ENCODE measurements at places on chromosomes 7 and 10. TPM values are rescaled to one million over a fixed set of nuclear protein-coding genes. Genes with fewer than 3 reads are reported as not detected.

Gene AKR1C4
- total RNA-seq, result not detected

Gene BHLHA15
- 0.72 TPM for total RNA-seq

GRCh38 chr7:37007691-37008090 is 283.4 kb upstream of the AOAH start:
- H3K4me3 ChIP-seq, result no peak overlapping the region
- H3K27ac ChIP-seq, result no peak overlapping the region
- peaks cover 40% of the 10 kb centered on the region for H3K36me3 ChIP-seq

DNA sequence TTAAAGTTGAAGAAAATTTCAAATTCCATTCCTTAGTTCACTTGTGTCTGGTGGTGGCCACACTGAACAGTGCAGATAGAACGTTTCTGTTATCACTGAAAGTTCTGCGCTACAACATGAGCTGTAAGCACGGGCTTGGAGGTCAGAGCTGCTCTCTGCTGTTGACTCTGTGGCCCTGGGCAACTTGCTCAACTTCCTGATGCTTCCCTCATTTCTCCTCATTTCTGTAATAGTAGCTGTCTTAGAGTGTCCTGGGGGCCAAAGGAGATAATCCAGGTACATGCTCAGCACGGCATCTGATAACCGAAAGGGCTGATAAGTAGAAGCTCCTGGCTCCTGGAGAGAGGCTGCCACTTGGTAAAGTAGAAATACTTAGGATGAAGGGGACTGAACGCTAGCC is 92.3 kb upstream of the DUSP5 start:
- H3K36me3 ChIP-seq, result no peaks in the 10 kb centered on the region
- H3K27me3 ChIP-seq, result peaks cover 6% of the 10 kb centered on the region
- H3K27ac ChIP-seq, result no peak overlapping the region
- H3K4me3 ChIP-seq, result no peak overlapping the region
- H3K4me1 ChIP-seq, result peaks cover 38% of the 10 kb centered on the region

GRCh38 chr10:124081547-124082140 is 11.8 kb downstream of the CHST15 start:
- H3K4me1 ChIP-seq, result no peaks in the 10 kb centered on the region
- no peak for DNase-seq
- H3K4me3 ChIP-seq, result no peak overlapping the region

DNA sequence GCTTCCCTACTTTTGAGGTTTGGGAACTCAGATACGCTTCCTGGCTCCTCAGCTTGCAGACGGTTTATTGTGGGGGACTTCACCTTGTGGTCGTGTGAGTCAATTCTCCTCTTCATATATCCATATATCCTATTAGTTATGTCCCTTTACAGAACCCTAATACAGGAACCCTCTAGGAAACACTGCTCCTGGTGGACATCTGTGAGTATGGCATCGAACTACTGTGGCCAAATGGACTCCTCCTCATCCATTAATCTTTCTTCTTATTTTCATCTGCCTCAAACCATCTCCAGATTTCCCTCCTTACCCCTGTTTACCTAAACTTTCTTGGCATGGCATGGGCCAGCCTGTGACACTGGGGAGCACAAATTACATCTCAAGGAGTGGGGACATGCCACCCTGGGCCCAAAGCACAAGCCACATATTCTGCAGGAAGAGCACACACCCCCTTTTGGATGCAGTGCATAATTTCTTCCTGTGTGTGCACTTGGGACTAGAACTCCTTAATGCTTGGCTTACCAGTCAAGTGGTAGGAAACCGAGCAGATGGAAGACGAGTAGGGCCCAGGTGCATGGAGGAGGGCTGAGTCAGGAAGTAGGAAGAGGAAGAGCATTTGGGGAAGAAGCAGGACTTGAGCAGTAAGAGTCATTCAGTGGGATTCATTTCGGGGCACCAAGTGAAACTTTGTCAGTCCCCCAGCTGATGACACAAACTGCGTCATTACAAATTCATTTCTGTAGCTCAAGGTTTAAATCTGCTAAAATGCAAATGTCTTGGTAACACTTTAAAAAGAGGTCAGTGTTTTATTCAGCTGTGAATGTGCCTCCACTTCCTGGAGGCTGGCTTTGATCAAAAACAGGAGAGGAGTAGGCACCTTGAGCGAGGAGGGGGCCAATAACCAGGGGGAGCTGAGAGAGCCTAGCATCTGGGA is 80.8 kb upstream of the PLXNA4 start:
- no peak overlapping the region for H3K27ac ChIP-seq
- no peak overlapping the region for H3K4me3 ChIP-seq
- H3K27me3 ChIP-seq, result no peaks in the 10 kb centered on the region
- DNase-seq, result no peak
- peaks cover 5% of the 10 kb centered on the region for H3K36me3 ChIP-seq
- H3K4me1 ChIP-seq, result peaks cover 34% of the 10 kb centered on the region

Gene ABLIM1
- total RNA-seq, result 18.5 TPM

Gene TCF7L2
- total RNA-seq, result 0.21 TPM

- no peak for DNase-seq
- H3K36me3 ChIP-seq, result no peaks in the 10 kb centered on the region
- no peaks in the 10 kb centered on the region for H3K27me3 ChIP-seq
- H3K4me3 ChIP-seq, result no peak overlapping the region
- H3K4me1 ChIP-seq, result no peaks in the 10 kb centered on the region
Observed at GRCh38 chr10:48770561-48771089, 86.0 kb downstream of the WDFY4 start.

Gene PALS2
- total RNA-seq, result 38.5 TPM

GRCh38 chr10:115827231-115828009 is 445.6 kb downstream of the GFRA1 start:
- no peaks in the 10 kb centered on the region for H3K27me3 ChIP-seq
- no peak overlapping the region for H3K27ac ChIP-seq
- DNase-seq, result no peak
- H3K4me3 ChIP-seq, result no peak overlapping the region

- no peak overlapping the region for H3K4me3 ChIP-seq
- H3K27me3 ChIP-seq, result no peaks in the 10 kb centered on the region
- no peaks in the 10 kb centered on the region for H3K4me1 ChIP-seq
- H3K27ac ChIP-seq, result no peak overlapping the region
Observed at GRCh38 chr7:8778459-8778858, 345.1 kb downstream of the NXPH1 start.

DNA sequence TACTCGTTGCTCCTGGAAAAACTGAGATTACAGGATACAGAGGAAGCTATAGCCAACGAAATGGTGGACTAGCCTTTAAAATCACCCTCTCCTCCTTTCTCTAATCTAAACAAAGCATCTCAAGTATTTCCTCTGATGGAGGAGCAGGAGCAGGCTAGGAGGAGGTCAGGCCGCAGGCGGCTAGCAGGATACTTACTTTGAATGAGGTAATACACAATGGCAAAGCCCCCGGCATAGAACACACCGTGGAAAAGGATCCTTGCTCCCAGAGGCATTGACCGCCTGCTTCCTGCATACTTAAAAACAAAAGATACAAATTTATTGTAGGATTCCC is 64.4 kb downstream of the STK17A start:
- no peak for DNase-seq
- H3K27me3 ChIP-seq, result no peaks in the 10 kb centered on the region
- peaks cover 86% of the 10 kb centered on the region for H3K4me1 ChIP-seq
- peaks cover 51% of the 10 kb centered on the region for H3K36me3 ChIP-seq
- H3K4me3 ChIP-seq, result peak overlapping the region; percentile 81

Gene PRF1
- total RNA-seq, result 76.5 TPM

DNA sequence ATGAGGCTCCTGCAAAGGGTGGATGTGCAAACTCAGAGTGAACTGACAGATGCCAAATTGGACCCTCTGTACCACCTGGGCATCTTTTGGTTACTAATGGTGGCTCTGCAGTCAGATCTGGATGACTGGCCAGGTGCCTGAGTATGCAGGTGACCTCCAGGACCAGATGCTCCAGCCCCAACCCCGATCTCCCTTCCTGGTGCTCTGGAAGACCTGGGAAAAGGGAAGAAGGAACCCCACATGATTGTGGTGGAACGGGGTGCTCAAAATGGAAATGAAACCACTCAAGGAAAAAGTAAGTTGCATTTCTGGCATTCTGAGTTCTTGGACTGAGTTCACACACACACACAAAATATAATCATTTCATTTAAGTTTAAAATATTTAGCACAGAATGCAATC is 9.8 kb upstream of the AEBP1 start:
- no peaks in the 10 kb centered on the region for H3K27me3 ChIP-seq
- H3K4me1 ChIP-seq, result peaks cover 21% of the 10 kb centered on the region
- H3K4me3 ChIP-seq, result no peak overlapping the region
- no peaks in the 10 kb centered on the region for H3K36me3 ChIP-seq
- no peak for DNase-seq
- no peak overlapping the region for H3K27ac ChIP-seq

Gene SUGCT
- total RNA-seq, result 0.91 TPM

Gene EPDR1
- total RNA-seq, result 0.54 TPM

Gene IDI2
- total RNA-seq, result not detected

- H3K4me3 ChIP-seq, result no peak overlapping the region
- H3K4me1 ChIP-seq, result peaks cover 18% of the 10 kb centered on the region
- peaks cover 60% of the 10 kb centered on the region for H3K27me3 ChIP-seq
- H3K36me3 ChIP-seq, result no peaks in the 10 kb centered on the region
- peak; percentile 72 for DNase-seq
Observed at GRCh38 chr10:89351412-89351779, 23.6 kb downstream of the IFIT3 start.

Gene DGKI
- 21.4 TPM for total RNA-seq

DNA sequence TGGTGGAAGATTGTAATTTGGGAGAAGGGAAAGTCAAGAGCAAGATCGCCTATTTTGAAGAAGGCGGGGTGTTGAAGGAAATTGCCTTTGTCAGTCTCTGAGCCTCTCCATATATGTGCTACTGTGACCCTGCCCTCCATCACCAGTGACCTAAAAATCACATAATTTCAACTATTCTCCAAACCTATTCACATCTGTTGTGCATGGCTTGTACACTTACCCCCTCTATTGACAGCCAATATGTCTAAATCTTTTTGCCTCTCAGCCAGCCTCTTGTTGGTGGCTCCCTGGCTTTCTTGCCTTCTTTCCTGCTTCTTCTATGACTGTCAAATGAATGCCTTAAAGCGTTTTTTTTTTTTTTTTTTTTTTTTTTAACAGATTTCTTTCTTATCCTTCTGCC is 295.6 kb downstream of the AUTS2 start:
- H3K36me3 ChIP-seq, result no peaks in the 10 kb centered on the region
- no peak overlapping the region for H3K27ac ChIP-seq
- no peaks in the 10 kb centered on the region for H3K27me3 ChIP-seq
- H3K4me3 ChIP-seq, result no peak overlapping the region

- H3K4me1 ChIP-seq, result no peaks in the 10 kb centered on the region
- DNase-seq, result no peak
- H3K27ac ChIP-seq, result no peak overlapping the region
- no peak overlapping the region for H3K4me3 ChIP-seq
Observed at GRCh38 chr7:116780521-116780920, 81.9 kb upstream of the CAPZA2 start.

DNA sequence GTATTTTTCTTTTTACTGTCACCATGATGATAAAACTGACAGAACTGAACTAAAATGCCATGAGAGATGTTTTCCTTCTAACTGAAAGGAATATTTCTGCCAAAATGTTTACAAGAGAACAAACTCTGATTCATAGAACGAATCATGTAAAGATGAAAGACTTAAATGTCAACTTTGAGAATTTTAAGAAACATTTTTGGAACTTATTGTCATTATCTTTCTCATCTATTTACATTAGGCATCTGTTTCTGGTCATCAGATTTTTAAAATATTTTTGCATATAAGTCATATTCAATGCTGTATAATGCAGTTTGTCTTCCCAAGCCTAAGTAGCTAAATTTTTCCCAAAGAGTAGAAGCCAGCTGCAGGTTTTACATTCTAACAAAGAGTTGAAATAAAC is 358.5 kb downstream of the TFEC start:
- no peak overlapping the region for H3K27ac ChIP-seq
- H3K27me3 ChIP-seq, result no peaks in the 10 kb centered on the region
- no peak for DNase-seq
- no peak overlapping the region for H3K4me3 ChIP-seq
- no peaks in the 10 kb centered on the region for H3K4me1 ChIP-seq

DNA sequence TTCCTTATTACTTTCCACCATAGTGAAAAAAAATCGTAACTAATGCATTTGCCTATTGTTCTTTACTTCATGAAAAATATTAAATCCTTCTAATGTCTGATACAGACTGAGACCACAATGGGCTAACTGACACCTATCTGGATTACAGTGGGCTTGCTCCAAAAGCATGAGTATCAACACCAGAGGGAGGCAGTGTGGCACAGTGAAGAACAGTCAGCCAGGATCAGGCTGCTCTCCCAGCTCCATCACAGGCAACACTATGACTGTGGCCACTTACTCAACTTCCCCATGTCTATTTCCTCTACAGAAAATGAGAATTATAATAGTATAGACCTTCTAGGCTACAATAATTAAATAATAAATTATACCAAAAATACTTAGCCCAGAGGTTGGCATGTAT is 97.2 kb downstream of the SLC25A13 start:
- peaks cover 4% of the 10 kb centered on the region for H3K4me1 ChIP-seq
- no peak overlapping the region for H3K4me3 ChIP-seq
- H3K36me3 ChIP-seq, result peaks cover 5% of the 10 kb centered on the region

Gene LRRD1
- total RNA-seq, result not detected

DNA sequence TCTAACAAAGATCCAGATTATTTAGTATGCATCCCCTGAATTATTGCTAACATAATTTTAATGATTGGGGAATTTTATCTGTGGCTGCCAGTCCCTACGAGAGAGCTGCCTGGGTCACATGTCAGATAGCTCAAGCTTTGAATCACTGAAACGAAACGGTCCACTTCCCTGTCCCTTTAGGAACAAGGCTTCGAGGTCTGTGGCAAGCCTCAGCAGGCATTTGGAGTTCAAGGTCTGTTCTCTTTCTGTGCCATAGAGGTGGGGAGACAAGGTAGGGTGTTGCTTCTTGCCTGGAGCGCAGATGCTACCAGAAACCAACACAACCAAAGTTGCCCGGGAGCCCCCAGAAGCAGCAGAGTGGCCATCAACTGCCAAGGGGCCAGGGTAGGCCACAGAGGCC is 13.9 kb upstream of the SH2D4B start:
- no peak for DNase-seq
- no peak overlapping the region for H3K4me3 ChIP-seq
- H3K36me3 ChIP-seq, result peaks cover 42% of the 10 kb centered on the region
- no peak overlapping the region for H3K27ac ChIP-seq
- H3K27me3 ChIP-seq, result no peaks in the 10 kb centered on the region

Gene LRRC4
- total RNA-seq, result 2.2 TPM

GRCh38 chr10:90860790-90861189 is 3.0 kb upstream of the HTR7 start:
- no peak overlapping the region for H3K27ac ChIP-seq
- H3K36me3 ChIP-seq, result no peaks in the 10 kb centered on the region
- H3K4me3 ChIP-seq, result no peak overlapping the region
- peaks cover 4% of the 10 kb centered on the region for H3K4me1 ChIP-seq

DNA sequence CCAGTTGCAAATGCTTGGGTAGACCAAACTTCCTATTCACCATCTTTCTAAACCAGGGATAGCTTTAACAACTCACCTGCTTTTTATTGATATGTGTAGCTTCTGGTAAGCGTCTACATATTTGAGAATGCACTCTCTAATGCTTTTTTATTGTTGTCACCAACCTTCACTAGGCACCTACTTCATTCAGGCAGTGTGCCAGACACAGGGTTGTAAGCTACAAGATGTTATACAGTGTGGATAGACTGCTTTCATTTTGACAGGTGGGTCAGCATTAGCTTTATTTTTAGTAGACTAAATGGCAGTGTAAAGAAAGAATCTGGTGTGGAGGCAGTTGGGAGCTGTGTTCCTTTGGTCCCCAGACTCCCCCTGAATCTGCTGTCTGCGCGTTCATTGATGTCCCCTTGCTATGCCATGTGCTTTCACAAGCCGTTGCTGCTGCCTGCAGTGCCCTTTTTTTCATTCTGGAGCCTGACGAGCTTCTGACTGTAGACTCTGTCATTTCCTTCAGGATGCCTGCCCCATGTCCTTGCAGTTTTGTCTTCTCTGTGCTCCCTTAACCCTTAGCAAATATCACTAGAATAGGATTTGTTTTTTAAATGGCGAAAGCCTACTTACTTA is 32.1 kb downstream of the NRF1 start:
- peaks cover 6% of the 10 kb centered on the region for H3K4me1 ChIP-seq
- H3K36me3 ChIP-seq, result peaks cover 5% of the 10 kb centered on the region
- no peak overlapping the region for H3K4me3 ChIP-seq

Gene PRPS1L1
- not detected for total RNA-seq

All from activated CD4-positive, alpha-beta T cell treated with anti-CD3 and anti-CD28 coated beads, Interleukin-2, amount 10 ng/mL, durations not matched to agents 24 days and 14 days (primary cell).